ENCODE measurements at places on chromosomes 4 and X.

DNA sequence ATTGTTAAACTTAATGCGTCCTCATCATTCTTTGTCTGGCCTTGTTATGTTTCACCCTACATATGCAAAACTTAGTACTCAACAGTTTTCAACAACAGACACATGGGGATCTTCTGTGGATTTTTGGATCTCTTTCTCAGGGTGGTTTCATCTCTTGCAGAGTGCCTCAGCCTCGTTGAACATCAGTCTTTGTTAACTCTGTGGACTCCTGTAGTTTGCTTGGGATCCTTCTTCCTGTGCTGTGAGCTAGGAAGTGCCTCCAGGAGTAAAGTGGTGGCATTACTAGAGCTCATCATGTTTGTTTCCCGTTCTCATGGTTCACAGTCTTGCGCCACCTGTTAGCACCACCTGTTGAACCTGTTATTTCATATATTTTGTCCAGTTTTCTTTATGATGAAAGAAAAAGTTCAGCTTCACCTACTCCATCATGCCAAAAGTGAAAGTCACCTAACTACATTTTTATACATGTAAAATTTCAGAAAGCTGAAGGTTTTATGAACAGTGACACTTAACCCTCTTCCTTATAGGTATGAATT lies 27.5 kb upstream of the NDUFC1 start:
- H3K4me1 ChIP-seq: peaks cover 47% of the 10 kb centered on the region
- no peak overlapping the region for H3K27ac ChIP-seq
- peaks cover 41% of the 10 kb centered on the region for H3K36me3 ChIP-seq
- H3K4me3 ChIP-seq: no peak overlapping the region

- H3K4me3 ChIP-seq: no peak overlapping the region
- peaks cover 2% of the 10 kb centered on the region for H3K27me3 ChIP-seq
- H3K36me3 ChIP-seq: no peaks in the 10 kb centered on the region
- no peak overlapping the region for H3K27ac ChIP-seq
- DNase-seq: no peak
Observed at GRCh38 chr4:25524663-25525062, 131.0 kb upstream of the SLC34A2 start.

DNA sequence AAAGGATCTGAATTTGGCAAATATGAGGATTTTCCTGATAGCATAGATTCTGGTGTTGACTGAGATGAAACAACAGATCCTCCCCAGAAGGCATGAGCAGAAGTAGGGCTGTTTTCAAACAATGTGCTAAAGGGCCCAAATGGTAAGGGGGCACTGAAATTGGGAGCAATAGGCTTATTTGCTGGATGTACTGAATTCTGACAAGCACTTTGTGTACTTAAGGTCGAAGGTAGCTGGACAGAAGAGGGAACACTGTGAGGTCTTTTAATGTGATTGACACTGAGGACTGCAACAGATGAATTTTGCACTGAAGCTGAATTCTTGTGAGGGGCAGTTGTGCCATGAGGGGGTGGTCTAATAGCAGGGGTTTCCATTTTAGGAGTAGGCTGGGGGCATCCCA lies 21.2 kb upstream of the COX18 start:
- peaks cover 9% of the 10 kb centered on the region for H3K4me1 ChIP-seq
- DNase-seq: no peak
- H3K4me3 ChIP-seq: no peak overlapping the region

DNA sequence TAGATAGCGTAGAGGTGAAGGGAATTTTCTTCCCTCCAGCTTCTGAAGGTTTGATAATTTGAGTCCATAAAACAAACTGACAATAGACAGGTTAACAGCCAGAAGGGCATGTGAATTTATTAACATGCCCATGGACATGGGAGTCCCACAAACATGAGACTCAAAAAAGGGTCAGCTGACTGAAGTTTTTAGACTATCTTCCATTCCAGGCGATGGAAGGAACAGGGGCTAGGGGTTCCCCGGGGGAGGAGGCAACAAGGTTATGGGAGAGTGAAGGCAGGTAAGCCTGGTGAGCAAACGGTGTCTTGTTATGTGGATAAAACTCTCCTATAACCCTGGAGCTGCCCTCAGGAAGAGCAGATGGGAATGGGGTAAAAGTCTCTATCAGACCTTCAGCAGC lies 81.5 kb upstream of the SORBS2 start:
- no peaks in the 10 kb centered on the region for H3K4me1 ChIP-seq
- DNase-seq: no peak
- H3K27ac ChIP-seq: no peak overlapping the region

DNA sequence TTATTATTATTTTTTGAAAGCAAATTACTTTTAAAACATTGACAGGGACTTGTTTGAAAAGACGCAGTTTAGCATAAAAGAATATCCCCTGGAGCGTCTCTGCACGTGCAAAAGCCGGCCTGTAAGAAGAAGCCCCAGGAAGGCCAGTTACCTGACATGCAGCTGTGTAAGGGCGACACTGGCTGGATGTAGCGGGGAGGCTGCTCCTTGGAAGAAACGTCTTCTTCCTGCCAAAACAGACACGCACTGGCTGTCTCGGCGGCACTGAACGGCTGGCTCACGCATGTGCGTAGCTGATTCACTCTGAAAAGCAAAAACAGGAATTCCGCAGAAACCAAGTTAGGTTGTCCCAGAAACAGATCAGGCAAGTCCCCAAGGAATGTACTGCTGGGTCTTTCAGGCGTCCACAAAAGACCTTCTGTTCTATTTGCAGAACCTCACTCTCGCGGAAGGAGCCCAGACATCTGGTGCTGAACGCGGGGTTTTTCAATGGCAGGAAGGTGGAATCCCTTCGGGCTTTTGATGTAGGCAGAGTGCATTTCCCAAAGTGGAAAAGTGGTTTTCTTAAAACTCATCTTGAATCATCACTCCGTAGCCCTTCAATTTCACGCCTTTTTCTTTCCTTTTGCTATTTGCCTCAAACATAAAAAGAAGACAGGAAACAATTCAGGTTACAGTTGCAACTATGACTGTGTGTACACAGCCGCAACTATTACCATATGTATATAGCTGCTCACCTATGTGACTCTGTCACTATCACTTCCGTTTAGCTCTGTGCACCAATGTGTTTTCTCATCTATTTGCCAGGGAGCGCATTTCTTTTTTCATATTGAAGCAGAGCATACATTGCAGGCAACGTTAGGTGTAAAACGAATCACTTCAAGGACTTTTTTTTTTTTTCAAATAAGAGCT lies 38.1 kb upstream of the ARSH start:
- no peak overlapping the region for H3K27ac ChIP-seq
- H3K36me3 ChIP-seq: no peaks in the 10 kb centered on the region
- peak; percentile 41 for DNase-seq
- peaks cover 7% of the 10 kb centered on the region for H3K4me1 ChIP-seq
- no peaks in the 10 kb centered on the region for H3K27me3 ChIP-seq
- H3K4me3 ChIP-seq: peak overlapping the region; percentile 32

DNA sequence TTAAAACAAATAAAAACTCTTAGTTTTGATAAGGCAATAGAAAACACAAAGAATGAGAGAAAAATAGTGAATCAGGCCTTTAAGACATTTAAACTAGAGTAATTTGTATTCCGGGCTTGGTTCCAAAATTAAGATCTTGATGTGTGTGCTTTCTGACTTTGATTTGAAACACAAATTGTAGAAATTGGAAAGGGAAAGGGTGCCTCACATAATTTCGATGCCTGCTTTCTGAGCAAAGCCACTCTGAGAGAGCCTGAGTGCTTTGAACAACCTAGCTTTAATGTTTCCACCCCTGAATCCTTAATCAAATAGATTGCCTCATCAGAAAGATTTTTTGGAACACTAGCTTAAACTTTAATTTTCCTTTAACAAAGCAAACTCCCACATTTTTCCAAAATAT lies 666.8 kb downstream of the PCDH18 start:
- H3K4me3 ChIP-seq: no peak overlapping the region
- no peak overlapping the region for H3K27ac ChIP-seq
- H3K36me3 ChIP-seq: no peaks in the 10 kb centered on the region
- no peak for DNase-seq
